ENCODE measurements at places on chromosomes 7 and 10.

GRCh38 chr10:101569323-101569621, 18.8 kb downstream of the POLL start:
- peak; percentile 17 for DNase-seq

GRCh38 chr7:2771274-2771731, 72.8 kb downstream of the GNA12 start:
- DNase-seq = no peak

- no peak for DNase-seq
Measured at GRCh38 chr7:98902523-98902922, 24.2 kb downstream of the TRRAP start.

GRCh38 chr7:100157334-100158228, 942 bp downstream of the TRAPPC14 start:
- no peak for DNase-seq

DNA sequence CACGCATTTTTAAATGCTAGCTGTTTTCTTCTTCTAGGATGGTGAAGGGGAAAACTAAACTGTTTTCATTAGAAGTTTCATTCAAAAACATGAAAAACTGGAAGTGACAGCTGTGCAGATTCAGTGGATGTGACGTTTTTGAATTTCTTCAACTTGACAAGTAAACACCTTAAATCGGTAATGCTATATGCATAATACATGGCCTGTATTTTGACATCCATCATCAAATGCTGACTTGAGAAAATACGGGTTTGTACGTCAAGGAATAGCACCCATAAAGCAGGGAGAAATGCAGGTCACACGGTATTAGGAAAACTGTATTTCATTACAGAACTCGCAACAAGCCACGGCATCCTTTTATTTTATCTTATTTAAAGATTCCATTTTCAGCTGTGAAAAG, 720.5 kb downstream of the KCNMA1 start:
- DNase-seq = no peak

DNA sequence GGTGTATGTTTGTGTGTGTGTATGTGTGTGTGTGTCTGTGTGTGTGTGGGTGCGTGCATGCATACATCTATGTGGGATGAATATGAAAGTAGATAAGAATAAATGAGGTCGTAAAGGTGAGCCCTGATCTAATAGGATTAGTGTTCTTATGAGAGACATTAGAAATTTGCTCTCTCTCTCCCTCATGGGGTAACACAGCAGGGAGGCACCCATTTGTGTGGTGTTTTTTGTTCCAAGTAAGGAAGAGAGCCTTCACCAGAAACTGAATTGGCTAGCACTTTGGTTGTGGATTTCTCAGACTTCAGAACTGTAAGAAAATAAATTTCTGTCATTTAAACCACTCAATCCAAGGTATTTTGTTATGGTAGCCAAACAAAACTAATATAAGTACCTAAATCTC, 353.7 kb upstream of the CHRM2 start:
- DNase-seq = no peak

- no peak for DNase-seq
Measured at GRCh38 chr7:32330602-32331001, 159.6 kb downstream of the LSM5 start.

DNA sequence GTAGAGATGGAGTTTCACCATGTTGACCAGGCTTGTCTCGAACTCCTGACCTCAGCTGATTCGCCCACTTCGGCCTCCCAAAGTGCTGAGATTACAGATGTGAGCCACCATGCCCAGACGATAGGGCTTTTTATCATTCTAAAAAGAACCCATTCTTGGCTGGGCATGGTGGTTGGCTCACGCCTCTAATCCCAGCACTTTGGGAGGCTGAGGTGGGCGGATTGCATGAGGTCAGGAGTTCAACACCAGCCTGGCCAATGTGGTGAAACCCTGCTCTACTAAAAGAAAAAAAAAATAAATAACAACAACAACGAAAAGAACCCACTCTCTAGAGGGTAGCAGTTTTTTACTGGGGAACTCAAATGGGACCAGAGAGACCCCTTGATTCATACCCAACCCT, 112.7 kb downstream of the PLXDC2 start:
- DNase-seq = no peak

DNA sequence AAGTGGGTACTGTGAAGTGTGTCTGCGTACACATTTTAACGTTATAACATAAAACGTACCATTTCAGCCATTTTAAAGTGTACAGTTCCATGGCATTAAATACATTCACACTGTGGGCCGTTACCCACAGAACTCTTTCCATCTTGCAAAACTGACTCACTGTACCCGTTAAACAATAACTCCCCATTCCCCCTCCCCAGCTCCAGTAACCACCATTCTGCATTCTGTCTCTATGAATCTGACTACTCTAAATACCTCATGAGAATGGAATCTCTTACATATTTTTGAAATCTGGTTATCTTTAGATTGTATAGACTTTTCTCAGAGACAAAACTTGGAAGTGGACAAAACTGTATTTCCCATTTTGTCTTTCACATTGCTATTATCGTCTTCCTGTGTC, 9.3 kb downstream of the ARL3 start:
- no peak for DNase-seq

DNA sequence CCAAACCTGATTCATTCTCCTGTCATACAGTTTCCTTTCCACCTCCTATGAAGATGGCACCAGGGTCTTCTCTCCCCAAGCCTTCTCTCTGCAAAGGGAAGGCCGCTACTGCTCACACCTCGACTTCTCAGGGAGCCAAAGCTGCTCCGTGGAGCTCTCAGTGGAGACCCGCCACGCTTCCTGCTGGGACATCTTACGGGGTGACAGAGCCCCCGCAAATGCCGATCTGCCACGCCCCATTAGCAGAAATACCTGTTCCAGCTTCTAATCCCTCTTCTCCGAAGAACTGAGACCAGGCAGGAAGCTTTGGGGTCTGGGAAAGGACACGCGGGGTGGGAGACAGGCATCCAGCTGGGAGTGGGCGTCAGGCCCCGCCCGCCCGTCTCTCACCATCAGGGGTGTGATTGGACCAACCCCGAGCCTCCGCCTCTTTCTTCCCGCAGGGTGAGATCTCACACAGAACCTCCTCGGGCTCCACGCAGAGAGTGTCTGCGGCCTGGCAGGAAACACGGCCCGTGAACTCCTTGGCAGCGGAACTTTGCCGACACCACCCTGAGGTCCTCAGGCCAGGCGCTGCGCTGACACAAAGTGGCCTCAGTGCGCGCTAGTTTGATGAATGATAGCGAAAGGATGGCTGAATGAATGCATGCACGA, 12.0 kb upstream of the CALML5 start:
- DNase-seq = peak; percentile 40
